AG10803 (cell line): ENCODE measurements at places on chromosomes 5 and 9.

DNA sequence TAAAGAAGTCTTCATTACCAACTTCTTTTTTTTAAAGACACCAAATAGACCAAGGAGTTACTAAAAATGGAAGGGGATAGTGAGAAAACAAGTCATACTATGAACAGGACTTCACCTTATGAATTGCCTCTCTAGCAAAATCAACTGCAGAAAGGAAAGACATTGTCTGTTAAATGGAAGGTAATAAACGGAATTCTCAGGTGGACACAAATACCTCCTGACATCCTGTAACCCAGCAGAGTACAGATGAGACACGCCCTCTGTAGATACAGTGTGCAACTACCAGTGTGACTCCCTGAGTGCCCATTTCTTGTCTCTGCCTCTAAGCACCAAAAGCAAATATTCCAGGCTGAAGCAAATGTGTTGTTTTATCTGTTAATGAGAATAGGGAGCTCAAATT, 12.2 kb upstream of the PLPP1 start:
- no peak for DNase-seq

DNA sequence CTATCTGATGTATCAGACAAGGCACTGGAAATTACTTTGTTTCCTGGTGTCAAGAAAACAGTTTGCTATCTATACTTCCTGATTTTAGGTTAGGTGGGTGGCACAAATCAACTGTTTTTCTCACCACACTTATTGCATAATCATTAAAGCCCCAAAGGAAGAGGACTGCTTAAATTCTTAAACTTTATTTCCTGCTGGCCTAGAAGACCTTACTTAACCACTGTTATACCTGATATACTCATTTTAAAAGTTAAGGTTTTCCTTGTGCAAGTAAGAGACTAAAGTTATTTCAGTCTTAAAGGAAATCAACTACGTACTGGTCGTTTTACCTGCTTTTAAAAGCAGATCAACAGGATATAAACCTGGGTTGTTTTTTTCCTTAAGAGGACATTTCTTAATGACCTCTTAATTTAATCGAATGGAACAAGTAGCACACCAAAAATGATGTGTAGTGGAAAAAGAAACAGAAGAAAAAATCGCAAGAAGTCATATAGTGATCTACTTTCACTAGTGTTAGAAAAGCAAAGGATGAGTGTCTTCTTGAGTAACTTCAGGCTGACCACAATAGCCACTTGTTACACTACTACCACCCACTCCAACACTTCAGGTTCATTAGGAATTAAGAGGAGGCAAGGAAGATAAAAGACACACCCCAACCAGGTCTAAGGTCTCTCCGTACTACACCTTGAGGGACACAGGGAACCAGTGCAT, 974 bp downstream of the CLINT1 start:
- peak; percentile 42 for DNase-seq

DNA sequence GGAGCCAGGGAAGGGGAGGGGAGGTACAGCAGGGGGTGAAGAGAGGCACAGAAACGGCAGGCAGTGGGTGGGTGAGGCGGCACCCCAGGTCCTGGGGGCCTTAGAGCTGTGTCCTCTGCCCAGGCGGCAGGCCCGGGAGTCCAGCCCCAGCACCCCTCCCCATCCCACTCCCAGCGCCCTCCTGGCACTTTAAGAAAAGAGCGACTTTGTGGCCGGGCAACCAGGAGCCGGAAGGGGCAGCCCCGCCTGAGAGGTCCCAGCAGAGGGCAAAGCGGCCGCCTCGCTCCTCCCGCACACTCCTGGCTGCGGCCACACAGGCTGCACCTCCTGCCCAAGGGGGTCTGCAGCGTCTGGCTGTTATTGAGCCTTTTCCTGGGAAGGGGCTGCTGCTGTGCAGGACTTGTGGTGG, 42.6 kb downstream of the NACC2 start:
- peak; percentile 60 for DNase-seq

- peak; percentile 29 for DNase-seq
Measured at GRCh38 chr5:153276151-153276550, 214.3 kb upstream of the GRIA1 start.

GRCh38 chr5:159660401-159660800, 255.9 kb upstream of the ADRA1B start:
- peak; percentile 6 for DNase-seq

DNA sequence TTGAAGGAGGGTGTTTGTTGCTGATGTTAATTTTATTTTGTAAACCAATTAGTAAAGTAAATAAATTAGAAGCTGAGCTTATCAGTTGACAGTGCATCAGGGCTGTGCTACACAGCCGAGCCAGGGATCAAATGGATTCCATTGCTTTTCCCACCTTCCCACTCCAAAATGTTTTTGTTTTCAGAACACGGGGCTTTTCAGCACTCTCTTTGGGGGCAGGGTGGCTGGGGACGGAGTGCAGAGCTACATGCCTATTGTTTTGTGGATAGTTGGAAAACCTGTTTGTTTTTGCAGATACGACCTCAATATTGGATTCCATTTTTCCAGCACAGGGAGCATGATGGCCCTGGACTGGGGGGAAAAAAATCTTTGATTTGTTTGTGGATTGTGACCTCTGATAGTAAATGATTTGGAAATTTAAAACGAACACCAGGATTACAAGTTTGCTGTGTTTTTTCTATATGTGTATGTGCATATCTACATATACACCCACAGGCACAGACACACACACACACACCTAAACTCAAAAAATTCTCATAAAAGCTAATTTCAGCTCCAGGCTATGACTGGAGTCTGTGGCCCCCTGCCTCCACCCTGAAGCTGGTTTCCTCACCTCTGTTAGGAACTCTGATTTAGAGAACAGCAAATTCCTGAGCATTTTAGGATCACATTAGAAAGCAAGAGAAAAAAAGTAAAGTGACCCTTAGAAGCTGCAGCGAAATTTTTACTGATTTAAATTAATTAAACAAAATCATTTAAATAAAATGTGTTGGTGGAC, 371.7 kb upstream of the IRX2 start:
- DNase-seq, result no peak

DNA sequence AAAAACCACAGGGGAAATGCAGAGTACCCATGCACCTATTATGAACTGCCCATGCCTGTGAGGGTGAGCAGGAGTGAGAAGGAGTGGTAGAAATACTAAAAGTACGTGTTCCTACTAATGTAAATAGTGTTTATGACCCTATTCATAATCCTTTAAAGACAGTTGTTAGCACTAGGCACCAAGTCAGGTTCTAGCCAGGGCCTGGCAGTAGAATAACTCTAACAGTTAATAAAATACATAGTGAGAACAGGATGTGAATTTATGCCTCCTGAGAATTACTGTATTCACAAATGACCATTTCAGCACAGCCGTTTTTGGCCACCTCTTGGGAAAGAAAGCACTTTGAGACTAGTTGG, 103.2 kb upstream of the TARS1 start:
- no peak for DNase-seq

DNA sequence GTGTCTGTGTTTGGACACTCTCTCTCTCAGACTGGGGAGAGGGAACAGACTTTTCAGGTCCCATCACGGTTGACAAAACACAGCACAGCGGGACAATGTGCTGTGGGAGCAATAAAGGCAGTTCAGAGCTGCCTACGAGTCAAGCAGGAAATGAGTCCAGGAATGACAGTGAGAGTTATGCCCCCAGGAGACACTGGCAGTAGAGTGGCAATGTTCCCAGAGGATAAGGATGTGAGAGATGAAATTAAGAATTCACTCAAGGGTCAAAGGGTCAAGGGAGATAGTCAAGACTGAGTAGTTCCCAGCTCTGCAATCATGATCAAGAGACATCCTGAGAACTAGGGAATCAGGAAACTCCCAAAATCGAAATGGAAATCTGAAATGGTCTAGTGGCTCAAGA, 156.1 kb downstream of the LURAP1L start:
- peak; percentile 21 for DNase-seq

- DNase-seq, result no peak
Measured at GRCh38 chr5:109929911-109930310, 240.2 kb downstream of the MAN2A1 start.

DNA sequence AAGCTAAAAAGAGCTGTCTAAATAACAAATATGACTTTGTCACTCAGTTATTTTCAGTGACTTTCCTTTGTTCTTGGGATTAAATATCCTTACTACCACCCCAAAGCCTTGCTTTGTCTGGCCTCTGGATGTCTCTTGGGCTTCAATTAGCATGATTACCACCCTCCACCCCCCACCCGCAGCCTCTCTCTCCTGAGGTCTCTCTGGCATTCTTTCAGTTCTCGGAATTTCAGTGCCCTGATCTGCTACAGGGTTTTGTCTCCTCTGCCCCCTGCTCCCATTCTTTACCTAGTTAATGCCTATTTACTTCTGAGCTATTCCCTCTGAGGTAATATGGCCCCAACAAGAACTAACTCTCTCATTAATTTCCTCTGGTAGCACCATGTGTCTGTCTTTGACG, 376.4 kb downstream of the DEPDC1B start:
- DNase-seq, result no peak

- peak; percentile 91 for DNase-seq
Measured at GRCh38 chr5:57889558-57889957, 406.9 kb upstream of the ACTBL2 start.

DNA sequence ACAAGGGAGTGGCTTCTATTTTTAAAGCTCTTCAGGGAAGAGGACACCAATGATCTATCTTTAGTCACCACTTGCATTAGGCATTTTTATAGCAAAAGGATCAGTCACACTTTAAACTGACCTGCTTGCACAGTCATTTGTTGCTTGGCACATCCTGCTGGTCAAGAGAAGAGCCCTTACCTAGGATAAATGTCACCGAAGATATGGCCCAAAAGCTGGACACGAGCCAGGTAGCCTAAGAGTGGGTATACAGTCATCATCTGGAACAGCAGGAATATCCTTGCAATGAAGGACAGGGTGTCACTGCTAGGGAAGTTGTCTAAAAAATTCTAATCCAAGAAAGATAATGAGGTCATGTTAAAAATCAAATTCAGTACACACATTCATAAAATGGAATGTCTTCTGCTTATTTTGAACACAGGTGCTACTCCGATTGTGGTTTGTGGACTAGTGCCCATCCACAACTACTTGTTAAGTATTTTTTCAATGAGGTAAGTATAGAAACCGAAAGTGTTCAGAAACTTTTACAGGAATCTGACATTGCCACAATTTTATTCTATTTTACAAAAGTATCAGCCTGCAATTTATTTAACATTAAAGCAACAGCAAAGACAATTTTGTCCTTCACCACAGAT, 78.4 kb downstream of the SLC38A9 start:
- peak; percentile 55 for DNase-seq

DNA sequence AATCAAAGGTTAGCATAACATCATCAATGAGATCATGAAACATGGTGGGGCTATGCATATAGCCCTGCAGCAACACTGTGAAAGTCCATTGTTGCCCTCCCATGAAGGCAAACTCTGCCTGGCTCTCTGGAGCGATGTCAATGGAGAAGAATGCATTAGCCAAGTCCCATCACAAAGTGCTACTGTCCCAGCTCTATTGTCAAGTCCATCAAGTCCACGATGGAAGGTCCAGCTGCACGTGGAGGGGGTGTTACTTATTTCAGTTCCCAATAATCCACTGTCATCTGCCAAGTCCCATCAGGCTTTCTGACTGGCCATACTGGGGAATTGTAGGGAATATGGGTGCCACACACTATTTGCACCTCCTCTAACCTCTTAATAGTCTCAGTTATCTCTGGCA, 10.8 kb downstream of the DMAC1 start:
- no peak for DNase-seq

GRCh38 chr9:137411260-137411644, 11.7 kb downstream of the EXD3 start:
- DNase-seq, result no peak

DNA sequence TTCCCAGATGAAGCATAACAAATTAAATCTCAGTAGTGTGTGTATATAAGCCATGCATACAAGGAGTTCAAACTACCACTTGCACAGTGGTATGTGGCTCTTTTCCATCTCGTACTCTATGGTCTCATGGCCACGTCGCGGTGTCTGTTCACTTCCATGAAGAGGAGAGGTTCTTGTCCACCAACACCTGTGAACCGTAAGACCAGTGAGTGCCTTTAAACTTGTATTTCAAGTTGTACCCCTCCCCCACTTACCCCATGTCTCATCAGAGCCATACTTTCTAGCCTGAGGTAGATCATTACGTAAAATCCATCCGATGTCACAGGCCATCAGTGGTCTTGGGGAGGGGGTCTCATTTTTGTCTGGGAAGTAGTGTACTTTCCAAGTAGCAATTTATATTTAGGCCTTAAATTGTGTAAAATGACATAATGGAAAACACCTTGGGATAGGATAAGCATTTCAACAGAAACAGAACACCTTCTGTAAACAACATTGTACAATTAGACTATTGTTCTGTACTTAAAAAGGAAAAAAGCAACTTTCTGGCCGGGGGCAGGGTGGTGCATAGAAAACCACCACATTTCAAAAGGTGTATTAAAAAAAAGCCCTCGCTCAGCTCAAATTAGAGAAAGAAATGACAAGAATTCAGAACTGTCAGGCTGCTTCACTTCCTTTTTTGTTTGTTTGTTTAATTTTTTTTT, 163.0 kb downstream of the SMARCA2 start:
- no peak for DNase-seq

GRCh38 chr5:123080215-123080614, 8.8 kb upstream of the PRDM6 start:
- DNase-seq, result no peak

DNA sequence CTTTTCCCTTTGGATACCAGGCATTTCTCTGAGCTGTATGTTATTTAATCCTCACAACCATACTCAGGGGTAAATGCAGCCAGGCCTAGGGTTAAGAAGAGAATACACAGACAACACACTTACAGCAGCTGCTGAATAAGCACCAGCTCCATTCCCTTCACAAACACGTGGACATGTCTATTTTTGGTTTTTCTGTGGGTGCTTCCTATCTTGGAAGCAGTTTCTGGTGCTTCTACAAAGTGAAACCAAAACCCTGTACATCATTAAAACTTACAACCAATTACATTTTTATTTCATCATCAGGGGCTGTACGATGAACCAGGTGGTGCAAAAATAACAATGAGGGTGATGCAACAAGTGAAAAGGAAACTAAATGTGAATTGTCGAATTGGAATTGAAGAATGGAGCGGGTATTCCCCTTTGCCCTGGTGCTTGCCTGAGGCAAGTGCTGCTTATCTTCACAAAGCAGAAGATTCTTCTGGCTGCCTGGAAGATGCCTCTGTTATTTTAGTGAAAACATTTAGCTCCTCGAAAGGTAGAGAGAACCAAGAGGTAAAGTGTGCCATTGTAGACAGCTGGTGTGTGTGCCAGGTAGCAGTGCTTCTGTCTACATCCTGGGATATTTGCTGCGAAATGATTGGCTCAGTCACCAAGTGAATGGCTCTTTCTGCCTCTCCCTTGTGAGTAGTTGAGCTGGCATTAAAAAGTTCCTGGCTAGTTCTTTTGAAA, 18.6 kb upstream of the IFNB1 start:
- peak; percentile 61 for DNase-seq

GRCh38 chr9:69083321-69083720, 47.8 kb downstream of the FXN start:
- DNase-seq, result no peak
